Cardiac atrium fibroblast (primary cell): ENCODE measurements at places on chromosomes 7 and 10. TPM values are rescaled to one million over a fixed set of nuclear protein-coding genes. Genes with fewer than 3 reads are reported as not detected.

Gene NKX1-2
- total RNA-seq, result not detected in 2 replicates

Gene ZFAND4
- 6.0 and 8.7 TPM in 2 replicates for total RNA-seq

Gene PLEKHA8
- 5.6 and 7.1 TPM in 2 replicates for total RNA-seq

Gene SKIDA1
- 0.18 and 0.65 TPM in 2 replicates for total RNA-seq

Gene DLG5
- 15.0 and 18.1 TPM in 2 replicates for total RNA-seq

Gene PANK1
- total RNA-seq, result 3.6 and 5.2 TPM in 2 replicates

Gene PDE1C
- 1.6 and 3.6 TPM in 2 replicates for total RNA-seq

Gene PNLIP
- not detected in 2 replicates for total RNA-seq

Gene MMD2
- total RNA-seq, result not detected in 2 replicates

Gene TCAF2
- 7.8 and 12.3 TPM in 2 replicates for total RNA-seq

Gene TMEM236
- total RNA-seq, result under 0.01 TPM in 1 of 2 replicates, not detected in the other

Gene GNGT1
- total RNA-seq, result not detected in 2 replicates

Gene DRGX
- not detected in 2 replicates for total RNA-seq

Gene GDF10
- not detected in 2 replicates for total RNA-seq

Gene LIPN
- not detected in 2 replicates for total RNA-seq

Gene LAMB1
- total RNA-seq, result 453 and 515 TPM in 2 replicates

Gene SRPK2
- total RNA-seq, result 37.7 and 63.9 TPM in 2 replicates

Gene HOXA5
- not detected in 2 replicates for total RNA-seq

Gene FAM149B1
- total RNA-seq, result 11.3 and 14.8 TPM in 2 replicates

Gene MORN4
- 3.2 and 9.6 TPM in 2 replicates for total RNA-seq

Gene KLF14
- total RNA-seq, result not detected in 2 replicates

Gene CCL24
- total RNA-seq, result not detected in 2 replicates

Gene ZEB1
- total RNA-seq, result 20.2 and 21.5 TPM in 2 replicates

Gene ZNF722
- not detected in 2 replicates for total RNA-seq

Gene CHN2
- 0.16 and 1.8 TPM in 2 replicates for total RNA-seq
